Epithelial cell of proximal tubule (primary cell): ENCODE measurements at places on chromosomes 13 and 19. TPM values are rescaled to one million over a fixed set of nuclear protein-coding genes. Genes with fewer than 3 reads are reported as not detected.

DNA sequence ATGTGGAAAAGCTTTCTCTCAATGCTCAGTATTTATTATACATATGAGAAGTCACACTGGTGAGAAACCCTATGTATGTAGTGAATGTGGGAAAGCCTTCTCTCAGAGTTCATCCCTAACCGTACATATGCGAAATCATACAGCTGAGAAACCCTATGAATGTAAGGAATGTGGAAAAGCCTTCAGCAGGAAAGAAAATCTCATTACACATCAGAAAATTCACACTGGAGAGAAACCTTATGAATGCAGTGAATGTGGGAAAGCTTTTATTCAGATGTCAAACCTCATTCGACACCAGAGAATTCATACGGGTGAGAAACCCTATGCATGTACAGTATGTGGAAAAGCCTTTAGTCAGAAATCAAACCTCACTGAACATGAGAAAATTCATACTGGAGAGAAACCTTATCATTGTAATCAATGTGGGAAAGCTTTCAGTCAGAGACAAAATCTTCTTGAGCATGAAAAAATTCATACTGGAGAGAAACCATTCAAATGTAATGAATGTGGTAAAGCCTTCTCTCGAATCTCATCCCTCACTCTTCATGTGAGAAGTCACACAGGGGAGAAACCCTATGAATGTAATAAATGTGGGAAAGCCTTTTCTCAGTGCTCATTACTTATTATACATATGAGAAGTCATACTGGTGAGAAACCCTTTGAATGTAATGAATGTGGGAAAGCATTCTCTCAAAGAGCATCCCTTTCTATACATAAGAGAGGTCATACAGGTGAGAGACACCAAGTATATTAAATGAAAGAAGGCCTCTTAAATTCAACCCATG is 34.4 kb downstream of the ZNF568 start:
- DNase-seq: no peak

- DNase-seq: no peak
These were observed 11.7 kb upstream of the ADGRE5 start for GRCh38 chr19:14369399-14370168.

The LIPE gene
- 3.7 and 11.4 TPM in 2 replicates for total RNA-seq

The FLT3LG gene
- 0.81 and 2.5 TPM in 2 replicates for total RNA-seq

- DNase-seq: peak; percentile 71
These were observed at the start of gene ZNF506 for GRCh38 chr19:19821366-19821951. ZNF506 (minus strand) TSS chr19:19821750; CDS start chr19:19821603, 147 bp downstream.

DNA sequence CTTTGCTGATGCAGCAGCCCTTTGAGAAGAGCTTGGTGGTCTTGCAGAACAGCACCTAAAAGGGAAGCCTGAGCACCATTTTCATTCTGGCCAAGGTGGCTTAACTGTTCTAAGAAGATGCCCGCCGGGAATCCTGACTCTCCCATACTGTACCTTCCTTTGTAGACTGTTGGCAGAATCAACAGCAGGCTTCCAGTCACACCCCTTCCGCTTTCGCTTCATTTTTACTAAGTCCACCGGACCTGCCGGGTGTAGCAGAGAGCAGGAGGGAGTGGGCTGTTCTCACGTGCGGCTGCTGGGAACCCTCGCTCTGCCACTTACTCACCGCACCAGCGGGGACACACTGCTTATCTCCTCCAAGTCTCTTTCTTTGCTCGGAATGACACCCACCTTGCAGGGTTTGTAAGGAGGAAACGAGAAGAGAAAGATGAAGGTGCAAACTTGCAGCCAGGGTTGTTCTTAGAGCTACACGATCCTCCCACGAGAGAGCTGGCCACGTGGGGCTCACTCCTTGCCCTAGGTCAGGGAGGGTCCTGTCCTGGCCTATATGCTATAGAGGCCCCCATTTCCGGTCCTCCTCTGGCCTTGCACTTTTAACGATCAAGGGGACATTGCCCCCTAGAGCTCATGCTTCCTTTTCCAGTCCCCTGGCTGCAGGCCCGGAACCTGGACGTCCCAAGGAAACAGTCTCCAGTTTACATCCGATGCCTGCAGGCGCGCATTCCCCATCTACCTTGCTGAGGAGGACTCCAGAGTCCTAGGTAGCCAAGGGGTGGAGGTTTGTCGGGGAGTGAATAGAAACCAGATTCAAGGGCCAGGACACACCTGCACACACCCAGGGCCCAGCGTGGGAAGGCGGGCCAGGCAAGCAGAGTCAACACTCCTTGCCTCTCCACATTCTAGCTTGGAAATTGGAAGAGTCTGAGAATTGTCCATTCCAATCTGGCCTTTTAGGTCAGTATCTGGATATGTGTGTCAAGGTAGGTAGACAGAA is 453.6 kb downstream of the IRS2 start:
- DNase-seq: no peak

DNA sequence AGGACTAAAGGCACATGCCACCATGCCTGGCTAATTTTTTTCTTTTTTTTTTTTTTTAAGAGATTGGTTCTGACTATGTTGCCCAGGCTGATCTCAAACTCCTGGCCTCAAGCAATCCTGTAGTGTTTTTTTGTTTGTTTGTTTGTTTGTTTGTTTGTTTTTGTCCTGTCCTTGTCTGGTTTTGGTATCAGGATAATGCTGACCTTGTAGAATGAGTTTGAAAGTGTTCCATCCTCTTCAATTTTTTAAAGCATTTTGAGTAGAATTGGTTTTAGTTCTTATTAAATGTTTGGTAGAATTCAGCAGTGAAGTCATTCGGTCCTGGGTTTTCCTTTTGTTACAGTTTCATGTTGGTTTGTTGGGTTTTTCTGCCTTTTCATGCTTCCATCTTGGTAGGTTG is 19.2 kb downstream of the CEACAM4 start:
- DNase-seq: no peak

- no peak for DNase-seq
These were observed 8.2 kb upstream of the SERTM1 start for GRCh38 chr13:36665630-36666029.

The C19orf38 gene
- total RNA-seq: 0.72 TPM in 1 of 2 replicates, not detected in the other

- DNase-seq: no peak
These were observed 46.2 kb downstream of the IPO5 start for GRCh38 chr13:97999653-98000052.

DNA sequence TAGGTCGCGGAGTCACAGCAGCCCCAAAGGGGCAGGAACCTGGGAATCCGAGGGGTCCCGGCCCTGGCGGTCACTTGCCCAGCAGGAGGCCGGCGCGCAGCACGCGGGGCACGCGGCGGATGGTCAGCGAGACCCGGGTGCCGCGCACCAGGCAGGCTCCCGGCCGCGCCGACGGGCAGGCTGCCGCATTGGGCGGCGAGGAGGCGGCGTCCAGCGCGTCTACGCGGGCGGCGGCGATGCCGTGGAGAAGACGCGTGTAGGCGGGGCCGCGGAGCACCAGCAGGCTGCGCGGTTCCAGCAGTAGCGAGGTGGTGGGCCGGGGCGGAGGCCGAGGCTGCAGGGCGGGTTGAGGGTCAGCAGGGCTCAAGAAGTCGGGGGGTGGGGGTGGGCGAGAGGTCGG is 607 bp upstream of the SYNE4 start:
- no peak for DNase-seq

GRCh38 chr13:33292712-33293111 is 7.2 kb upstream of the STARD13 start:
- DNase-seq: no peak

The TLE6 gene
- 0.58 and 1.0 TPM in 2 replicates for total RNA-seq

The ZNF610 gene
- total RNA-seq: 0.51 and 1.3 TPM in 2 replicates

- no peak for DNase-seq
These were observed 14.6 kb downstream of the HIF3A start for GRCh38 chr19:46311444-46311843.

The PSG1 gene
- total RNA-seq: 0.06 TPM in 1 of 2 replicates, not detected in the other

DNA sequence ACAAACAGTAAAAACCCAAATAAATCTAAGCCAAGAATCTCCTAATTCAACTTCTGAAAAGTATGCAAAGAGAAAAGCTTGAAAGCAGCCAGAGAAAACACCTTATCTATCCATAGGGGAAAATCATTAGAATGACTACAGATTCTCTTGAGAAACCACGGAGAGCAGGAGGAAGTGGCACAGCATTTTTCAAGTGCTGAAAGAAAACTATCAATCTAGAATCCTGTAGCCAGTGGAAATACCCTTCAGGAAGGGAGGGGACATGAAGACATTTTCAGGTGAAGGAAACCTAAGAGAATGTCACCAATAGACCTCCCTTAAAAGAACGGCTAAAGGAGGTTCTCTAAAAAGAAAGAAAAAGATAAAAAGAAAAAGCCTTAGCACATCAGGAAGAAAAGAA is 66.2 kb upstream of the XPO4 start:
- no peak for DNase-seq

DNA sequence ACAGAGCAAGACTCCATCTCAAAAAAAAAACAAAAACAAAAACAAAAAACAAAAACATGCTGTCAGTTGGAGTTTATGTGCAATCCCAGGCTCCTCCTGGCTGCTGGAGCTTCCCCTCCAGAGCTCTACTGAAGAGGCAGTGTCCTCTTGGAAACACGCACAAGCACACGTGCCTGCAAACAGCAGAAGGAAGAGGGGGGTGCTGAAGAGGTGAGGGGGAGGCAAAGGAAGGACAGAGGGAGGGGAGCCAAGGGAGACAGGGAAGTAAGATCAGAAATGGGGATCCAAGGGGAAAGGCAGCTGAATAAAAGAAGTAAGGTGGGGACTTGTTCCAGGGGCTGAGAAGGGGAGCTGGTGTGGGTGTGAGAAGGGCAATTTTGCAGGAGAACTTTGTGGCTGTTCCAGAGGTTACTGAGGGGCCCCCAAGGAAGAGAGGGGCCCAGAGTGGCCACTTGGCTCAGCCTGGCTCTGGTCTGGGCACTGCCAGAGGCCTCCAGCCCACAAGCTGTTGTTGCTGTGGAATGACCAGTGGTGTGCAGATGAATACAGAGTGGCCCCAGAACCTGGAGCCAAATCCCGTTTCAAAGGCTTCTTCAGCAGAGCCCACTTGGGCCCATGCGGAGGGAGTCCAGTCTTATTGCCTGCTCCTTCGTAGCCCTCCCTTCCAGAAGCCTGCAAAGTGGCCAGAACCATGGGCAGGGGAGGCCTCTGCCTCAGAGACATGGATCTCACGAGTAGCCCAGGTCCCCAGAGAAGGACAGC is 34.4 kb downstream of the LYL1 start:
- no peak for DNase-seq

The ERFL gene
- not detected in 2 replicates for total RNA-seq

- no peak for DNase-seq
These were observed 6.0 kb upstream of the PRR19 start for GRCh38 chr19:42295831-42296525.

DNA sequence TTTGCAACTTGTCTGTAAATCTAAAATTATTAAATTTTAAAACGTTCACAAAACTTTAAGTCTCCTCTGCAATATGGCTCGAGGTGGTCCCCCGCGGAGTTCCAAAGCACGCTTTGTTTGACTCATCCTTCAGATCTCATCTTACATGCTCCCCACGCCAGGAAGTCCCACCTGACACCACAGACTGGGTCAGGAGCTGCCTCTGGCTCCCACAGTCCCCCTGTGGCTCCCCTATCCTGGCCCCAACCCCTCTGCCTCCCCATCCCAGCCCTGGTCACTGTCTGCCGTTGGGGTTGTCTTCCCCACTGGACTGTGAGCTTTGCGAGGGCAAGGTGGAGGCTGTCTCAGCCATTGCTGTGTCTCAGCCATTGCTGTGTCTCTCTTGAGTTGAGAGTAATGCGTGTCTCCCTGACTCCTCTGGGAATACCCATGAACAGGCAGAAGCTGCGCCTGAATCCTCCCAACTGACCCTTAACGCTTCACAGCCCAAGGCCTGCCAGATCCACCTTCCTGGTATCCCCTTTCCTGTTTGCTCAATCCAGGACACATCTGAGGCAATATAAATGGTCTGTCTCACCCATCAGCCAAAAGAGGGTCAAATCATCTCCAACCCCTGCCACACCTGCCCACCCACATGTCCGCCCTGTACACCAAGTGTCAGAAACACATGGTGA is 15.9 kb downstream of the DYRK1B start:
- DNase-seq: no peak

The SPACA4 gene
- not detected in 2 replicates for total RNA-seq

The TMEM86B gene
- 2.1 and 2.6 TPM in 2 replicates for total RNA-seq

The SIGLEC6 gene
- total RNA-seq: not detected in 2 replicates

The ZNF71 gene
- total RNA-seq: 6.7 and 8.8 TPM in 2 replicates

DNA sequence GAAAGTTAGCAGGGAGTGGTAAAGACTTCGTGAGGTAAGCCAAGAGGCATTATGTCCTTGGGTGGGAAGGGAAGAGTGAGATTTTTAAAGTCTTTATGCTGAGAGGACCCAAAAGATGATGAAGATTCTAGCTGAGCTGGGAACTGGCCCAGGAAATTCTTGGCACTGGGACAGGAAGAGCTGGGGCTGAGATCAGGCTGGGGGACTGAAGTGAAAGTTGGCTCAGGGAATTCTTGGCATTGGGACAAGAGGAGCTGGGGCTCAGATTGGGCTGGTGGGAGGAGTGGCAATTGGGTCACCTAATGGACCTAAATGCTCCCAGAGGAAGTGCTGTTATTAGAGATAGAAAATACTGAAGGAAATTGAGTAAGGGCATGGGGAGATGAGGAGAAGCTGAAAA is 8.8 kb downstream of the SCEL start:
- no peak for DNase-seq

DNA sequence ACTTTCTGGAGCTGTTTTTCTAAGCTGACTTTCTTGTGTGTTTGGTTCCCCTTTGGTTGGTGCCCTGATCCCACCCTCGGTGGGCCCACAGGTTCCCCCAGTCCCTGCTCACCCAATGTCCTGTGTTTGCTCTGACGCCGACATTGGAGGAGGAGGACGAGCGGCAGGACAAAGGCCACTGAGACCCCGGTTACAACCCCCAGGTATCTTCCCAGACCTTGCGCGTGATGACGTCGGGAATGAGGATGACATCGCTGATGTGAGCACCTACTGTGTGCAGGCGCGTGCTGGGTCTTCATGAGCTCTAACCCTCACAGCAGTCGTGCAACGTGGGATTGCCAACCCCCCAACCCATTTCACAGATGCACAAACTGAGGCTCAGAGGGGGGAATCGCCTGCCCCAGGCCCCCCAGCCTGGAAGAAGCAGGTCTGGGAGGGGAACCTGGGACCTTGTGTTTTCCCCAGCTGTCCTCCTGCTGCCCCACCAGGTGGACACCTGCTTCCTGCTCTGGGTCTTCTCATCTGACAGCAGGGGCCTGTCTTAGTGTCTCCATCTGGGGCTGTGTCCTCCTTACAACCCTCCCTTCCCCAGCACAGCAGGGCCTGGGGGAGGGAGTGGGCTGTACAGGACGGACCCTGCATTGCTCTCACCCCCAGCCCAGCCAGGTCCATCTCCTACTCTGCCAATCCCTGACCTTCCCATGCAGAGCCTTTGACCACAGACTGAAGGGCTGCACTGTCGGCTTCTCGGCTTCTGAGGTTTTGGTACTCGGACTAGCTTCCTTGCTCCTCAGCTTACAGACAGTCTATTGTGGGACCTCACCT is 4.7 kb upstream of the LILRA6 start:
- no peak for DNase-seq

DNA sequence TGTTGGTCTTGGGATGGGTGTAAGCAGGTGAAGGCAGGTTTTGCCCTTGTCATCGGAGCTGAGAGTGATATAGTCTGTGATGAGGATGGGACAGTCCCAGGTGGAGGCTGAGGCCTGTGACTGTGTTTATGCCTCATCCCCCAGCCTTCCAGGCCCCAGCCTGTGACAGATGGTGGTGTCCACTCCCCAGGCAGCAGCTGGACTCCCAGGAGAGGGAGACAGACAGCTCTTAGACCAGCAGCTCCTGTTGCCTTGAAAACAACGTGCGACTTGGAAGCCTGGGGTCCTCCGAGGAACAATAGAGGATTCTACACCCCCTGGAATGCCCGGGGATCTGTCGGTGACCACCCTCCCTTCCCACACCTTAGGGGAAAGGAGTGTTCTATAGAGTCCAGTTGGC is 63.8 kb downstream of the CHST8 start:
- DNase-seq: no peak
